Left renal pelvis (tissue), 4 donors: ENCODE measurements at places on chromosomes 5 and 9. TPM values are rescaled to one million over a fixed set of nuclear protein-coding genes. Genes with fewer than 3 reads are reported as not detected.
A peak's percentile ranks its signal among the peaks of the same experiment; 100 is the strongest.

DNA sequence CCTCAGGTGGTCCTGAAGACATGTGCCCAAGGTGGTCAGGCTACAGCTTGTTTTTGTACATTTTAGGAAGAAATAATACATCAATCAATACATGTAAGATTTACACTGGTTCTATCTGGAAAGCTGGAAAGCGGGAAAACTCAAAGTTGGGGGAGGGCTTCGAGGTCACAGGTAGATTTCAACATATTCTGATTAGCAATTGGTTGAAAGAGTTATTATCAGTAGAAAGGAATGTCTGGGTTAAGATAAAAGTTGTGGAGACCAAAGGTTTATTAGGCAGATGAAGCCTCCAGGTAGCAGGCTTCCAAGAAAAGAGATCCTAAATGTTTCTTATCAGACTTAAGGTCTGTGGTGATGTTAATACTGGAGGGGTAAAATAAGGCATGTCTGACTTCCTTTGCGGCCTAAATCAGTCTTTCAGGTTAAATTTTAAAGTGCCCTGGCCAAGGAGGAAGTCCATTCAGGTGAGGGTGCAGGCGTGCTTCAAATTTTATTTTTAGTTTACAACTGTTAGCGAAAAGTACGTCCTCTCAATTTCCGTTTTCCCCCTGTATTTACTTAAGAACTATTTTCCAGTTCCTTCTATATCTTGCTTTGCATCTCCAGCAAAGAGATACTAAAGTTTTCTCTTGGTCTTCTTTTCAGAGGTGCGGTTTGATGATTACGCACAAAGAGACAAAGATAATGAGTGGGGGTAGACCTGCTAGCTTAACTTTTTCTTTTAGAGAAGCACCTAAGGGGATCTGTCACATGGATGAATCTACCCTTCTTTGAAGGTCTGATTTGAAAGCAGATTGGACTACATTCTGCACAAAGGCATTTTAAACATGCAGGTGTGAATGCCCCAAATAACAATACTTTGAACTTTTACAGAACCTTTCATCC, 578.6 kb downstream of the RAB3C start:
- DNase-seq, result no peak

DNA sequence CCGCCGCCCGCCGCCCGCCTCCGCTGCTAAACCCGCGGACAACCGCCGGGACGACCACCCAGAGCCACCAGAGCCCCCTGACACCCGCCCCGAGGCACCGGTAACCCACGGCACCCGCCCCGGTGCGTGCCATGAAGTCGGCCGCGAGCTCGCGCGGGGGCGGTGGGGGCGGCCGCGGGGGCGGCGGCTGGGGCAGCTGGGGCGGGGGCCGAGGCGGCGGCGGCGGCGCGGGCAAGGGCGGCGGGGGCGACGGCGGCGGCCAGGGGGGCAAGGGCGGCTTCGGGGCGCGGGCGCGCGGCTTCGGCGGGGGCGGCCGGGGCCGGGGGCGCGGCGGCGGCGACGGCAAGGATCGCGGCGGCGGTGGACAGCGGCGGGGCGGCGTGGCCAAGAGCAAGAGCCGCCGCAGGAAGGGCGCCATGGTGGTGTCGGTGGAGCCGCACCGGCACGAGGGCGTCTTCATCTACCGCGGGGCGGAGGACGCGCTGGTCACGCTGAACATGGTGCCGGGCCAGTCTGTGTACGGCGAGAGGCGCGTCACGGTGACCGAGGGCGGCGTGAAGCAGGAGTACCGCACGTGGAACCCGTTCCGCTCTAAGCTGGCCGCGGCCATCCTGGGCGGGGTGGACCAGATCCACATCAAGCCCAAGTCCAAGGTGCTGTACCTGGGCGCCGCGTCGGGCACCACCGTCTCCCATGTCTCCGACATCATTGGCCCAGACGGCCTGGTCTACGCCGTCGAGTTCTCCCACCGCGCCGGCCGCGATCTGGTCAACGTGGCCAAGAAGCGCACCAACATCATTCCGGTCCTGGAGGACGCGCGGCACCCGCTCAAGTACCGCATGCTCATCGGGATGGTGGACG, 499 bp downstream of the FBLL1 start:
- DNase-seq, result no peak

GRCh38 chr5:108975697-108976096, 228.0 kb downstream of the FER start:
- no peak for DNase-seq

- peak; percentile 42 for DNase-seq
Measured at GRCh38 chr9:106921341-106921899, 58.5 kb downstream of the ZNF462 start.

Gene CNTNAP3
- polyA plus RNA-seq, result 6.4 TPM

DNA sequence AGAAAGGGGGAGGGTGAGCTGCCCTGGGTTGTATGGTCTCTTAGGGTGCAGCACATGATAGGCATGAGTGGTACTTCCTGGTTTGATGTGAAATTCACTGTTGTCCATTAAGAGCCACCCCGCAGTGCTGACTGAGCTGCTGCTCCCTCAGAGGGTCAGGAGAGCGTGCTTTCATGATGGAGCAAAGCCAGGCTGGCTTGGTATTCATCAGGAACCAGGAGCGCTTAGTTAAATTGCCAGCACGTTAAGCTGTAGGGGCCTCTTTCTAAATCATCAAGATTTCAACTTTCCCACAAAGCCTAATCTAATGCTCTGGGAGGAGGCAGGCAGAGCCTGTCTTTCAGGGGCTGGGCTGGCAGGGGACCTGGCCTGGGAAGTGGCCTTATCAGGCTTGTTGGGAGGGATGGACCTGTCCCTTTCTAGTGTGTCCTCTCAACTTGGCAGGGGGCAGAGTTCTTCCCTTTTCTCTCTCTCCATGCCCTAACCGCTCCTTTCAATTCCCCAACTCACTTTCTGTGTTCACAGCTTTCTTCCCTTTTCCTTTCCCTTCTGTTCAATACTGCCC, 7.9 kb downstream of the CYSTM1 start:
- no peak for DNase-seq

DNA sequence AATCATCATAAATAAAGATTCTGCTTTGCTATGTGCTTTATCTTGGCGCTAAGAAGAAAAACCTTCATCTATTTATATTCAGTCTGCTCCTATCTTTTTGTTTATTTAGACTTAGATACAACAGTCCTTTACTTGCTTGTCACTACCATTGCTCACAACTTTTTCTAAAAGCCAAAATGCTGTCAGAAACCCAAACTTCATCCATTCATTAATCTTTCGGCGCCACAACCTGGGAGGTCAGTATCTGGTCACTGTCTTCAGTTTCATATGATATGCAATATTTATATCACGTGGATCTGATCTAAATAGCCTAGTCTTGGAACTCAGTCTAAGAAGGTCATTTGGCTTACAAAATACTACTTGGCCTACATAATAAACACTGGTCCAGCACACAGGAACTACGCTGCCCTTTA, 159.3 kb upstream of the TARS1 start:
- DNase-seq, result no peak

- no peak for DNase-seq
Measured at GRCh38 chr5:169429044-169429443, 128.1 kb upstream of the SLIT3 start.

DNA sequence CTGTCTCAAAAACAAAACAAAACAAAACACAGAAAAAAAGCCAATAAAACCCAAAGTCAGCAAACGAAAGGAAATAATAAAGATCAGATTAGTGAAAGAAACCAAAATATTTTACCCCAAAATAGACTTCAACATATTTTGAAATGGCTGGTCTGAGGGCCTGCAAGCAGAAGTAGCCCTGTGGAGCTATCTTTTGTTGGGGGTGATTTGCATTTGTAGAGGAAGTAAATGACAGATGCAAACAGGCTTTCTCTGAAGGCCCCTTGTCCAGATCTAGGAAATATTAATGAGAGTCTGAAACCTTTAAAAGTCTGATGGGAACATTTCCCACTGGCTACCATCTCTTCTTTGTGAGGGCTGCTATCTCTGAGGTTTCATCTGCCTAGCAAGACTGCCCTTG, 74.0 kb downstream of the GCNT4 start:
- no peak for DNase-seq

DNA sequence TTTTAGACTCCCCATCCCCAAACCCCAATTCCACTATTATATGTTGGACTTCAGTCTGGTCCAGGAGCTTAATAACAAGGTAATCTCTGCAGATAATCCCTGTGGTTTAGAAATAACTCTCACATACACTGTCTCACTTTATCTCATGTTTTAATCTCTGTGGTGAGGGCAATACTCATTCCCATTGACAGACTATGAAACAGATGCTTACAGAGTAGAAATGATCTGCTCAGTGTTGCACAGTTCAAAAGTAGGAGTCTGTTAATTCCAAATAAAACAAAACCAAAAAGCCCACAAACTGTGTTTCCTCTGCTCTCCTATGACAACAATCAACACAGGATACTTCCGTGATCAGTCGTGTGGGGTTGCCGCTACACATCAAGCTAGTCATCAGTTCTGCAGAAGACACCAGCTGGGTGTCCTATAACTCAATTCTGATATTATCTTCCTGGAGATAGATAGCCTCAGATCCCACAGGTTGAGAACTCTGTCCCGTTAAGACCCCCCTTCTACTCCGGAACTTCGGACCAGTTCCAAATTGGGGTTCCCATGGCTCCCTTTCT, 26.3 kb upstream of the FANCC start:
- DNase-seq, result no peak

DNA sequence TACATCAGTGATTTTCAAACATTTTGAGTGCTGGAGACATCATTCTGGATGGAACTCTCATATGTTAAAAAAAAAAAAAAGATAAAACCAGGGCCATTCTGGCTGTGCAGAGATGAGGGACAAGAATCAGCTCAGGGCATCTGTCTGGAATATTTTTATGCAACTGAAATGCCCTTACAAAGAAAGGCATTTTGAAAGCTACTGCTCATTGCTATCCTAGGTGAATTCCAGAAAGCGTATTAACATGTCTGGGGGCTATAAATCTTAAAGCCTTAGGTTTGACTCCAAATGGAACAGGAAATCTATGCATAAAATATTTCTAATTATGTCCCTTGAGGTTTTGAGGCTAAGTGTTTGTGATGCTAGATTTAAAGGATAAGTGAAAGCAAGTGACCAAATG, 14.9 kb upstream of the PCSK1 start:
- DNase-seq, result no peak

- DNase-seq, result no peak
Measured at GRCh38 chr9:110731437-110732028, 62.9 kb downstream of the MUSK start.

DNA sequence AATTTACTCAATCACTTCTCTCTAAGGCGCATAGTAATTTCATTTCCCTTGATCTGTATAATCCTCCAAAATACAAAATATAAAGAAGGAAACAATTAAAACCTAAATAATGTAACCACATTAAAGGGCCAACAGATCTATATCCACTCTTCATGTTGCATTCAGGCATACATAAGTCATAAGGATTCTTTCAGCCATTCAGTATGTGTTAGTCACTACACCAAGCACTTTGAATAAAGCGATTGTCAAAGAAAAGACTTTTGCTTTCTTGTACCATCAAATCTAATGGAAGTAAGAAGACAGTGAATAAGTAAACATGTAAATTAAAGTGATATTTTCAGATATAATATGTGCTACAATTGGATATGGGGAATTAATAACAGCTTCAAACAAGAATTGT, 569.2 kb upstream of the PTPRD start:
- DNase-seq, result no peak

Gene GRXCR2
- polyA plus RNA-seq, result not detected
